ENCODE measurements at places on chromosomes 4 and X. TPM values are rescaled to one million over a fixed set of nuclear protein-coding genes. Genes with fewer than 3 reads are reported as not detected.
A peak's percentile ranks its signal among the peaks of the same experiment; 100 is the strongest.

MCF2 gene
- total RNA-seq: 0.29 TPM

NWD2 gene
- total RNA-seq: not detected

NAA15 gene
- total RNA-seq: 29.2 TPM

H2AZ1 gene
- 97.2 TPM for total RNA-seq

GRCh38 chrX:3226087-3226486 lies 120.4 kb downstream of the MXRA5 start:
- no peak overlapping the region for H3K27ac ChIP-seq
- DNase-seq: no peak
- no peak overlapping the region for H3K4me3 ChIP-seq
- H3K4me1 ChIP-seq: no peaks in the 10 kb centered on the region
- no peaks in the 10 kb centered on the region for H3K36me3 ChIP-seq
- H3K27me3 ChIP-seq: no peaks in the 10 kb centered on the region

GRCh38 chr4:159106636-159107035 lies 3.8 kb downstream of the RAPGEF2 start:
- no peak for DNase-seq
- no peaks in the 10 kb centered on the region for H3K36me3 ChIP-seq
- H3K4me1 ChIP-seq: peaks cover 27% of the 10 kb centered on the region

- peaks cover 10% of the 10 kb centered on the region for H3K4me1 ChIP-seq
- DNase-seq: peak; percentile 82
- no peaks in the 10 kb centered on the region for H3K36me3 ChIP-seq
- no peaks in the 10 kb centered on the region for H3K27me3 ChIP-seq
- no peak overlapping the region for H3K4me3 ChIP-seq
Measured at GRCh38 chrX:261919-262352, 19.2 kb upstream of the PLCXD1 start.

DNA sequence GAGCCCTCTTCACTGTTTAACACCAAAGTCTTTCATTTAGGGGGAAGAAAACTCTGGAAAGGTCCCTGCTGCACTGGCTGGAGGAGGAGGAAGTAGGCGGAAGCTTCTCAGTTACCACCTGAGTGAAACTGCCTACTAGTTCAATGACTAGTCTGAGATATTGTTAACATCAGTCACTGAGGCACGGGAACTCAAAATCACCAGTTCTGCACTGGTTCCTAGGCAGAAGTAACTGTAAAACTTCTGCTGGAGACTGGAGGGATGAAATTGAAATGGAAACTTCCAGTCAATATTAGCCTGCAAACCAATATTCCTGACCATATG lies 178.3 kb downstream of the SNCA start:
- no peak overlapping the region for H3K27ac ChIP-seq
- H3K27me3 ChIP-seq: no peaks in the 10 kb centered on the region
- H3K4me1 ChIP-seq: peaks cover 8% of the 10 kb centered on the region
- H3K36me3 ChIP-seq: no peaks in the 10 kb centered on the region
- DNase-seq: no peak
- H3K4me3 ChIP-seq: no peak overlapping the region

- DNase-seq: no peak
- no peaks in the 10 kb centered on the region for H3K27me3 ChIP-seq
- no peak overlapping the region for H3K4me3 ChIP-seq
- no peaks in the 10 kb centered on the region for H3K4me1 ChIP-seq
- no peaks in the 10 kb centered on the region for H3K36me3 ChIP-seq
Measured at GRCh38 chr4:182711211-182711610, 206.0 kb downstream of the DCTD start.

DNA sequence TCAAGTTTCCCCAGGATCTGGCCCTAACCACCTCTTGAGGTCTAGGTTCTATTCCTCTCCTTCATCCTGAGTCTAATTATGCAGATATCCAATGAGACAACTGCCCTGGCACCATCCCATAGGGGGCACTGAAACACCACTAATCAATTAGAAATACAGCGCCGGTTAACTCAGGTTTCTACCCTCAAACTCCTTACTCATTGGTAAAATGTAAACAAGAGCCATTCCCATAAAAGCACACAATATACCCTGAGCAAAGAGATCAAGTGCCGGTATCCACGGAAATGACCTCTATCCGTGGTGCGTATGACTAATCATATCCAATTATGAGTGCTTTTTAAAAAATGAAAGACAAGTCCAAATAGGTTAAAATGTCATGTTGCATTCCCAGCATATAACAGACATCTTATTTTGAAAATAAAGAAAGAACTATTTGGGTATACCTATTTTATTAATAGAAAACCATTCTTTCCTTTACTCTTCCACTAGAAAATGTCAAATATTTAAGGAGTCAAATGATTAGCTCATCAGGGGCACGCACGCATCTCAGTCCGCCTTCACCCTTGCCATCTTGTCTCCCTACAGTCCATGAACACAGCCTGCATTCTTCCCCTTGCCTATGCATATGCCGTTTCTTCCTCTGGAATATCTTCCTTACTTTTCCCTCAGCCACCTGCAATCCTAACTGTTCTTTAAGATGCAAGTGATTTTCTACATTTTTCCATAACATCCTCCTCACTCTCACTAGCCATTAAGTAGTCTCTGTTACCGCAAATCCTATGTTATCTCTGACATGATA lies 141.1 kb downstream of the MAML3 start:
- no peaks in the 10 kb centered on the region for H3K36me3 ChIP-seq
- H3K27ac ChIP-seq: no peak overlapping the region
- H3K4me1 ChIP-seq: peaks cover 12% of the 10 kb centered on the region
- no peak overlapping the region for H3K4me3 ChIP-seq

GRCh38 chrX:8433109-8434062 lies 31.2 kb upstream of the VCX3B start:
- H3K36me3 ChIP-seq: no peaks in the 10 kb centered on the region
- no peak overlapping the region for H3K4me3 ChIP-seq
- H3K4me1 ChIP-seq: no peaks in the 10 kb centered on the region
- no peak overlapping the region for H3K27ac ChIP-seq

GRCh38 chr4:145830699-145831098 lies 107.9 kb downstream of the ZNF827 start:
- no peak overlapping the region for H3K27ac ChIP-seq
- no peaks in the 10 kb centered on the region for H3K36me3 ChIP-seq
- H3K4me1 ChIP-seq: peaks cover 7% of the 10 kb centered on the region
- no peaks in the 10 kb centered on the region for H3K27me3 ChIP-seq
- no peak overlapping the region for H3K4me3 ChIP-seq
- no peak for DNase-seq

GRCh38 chr4:131427000-131427399 lies 1722.1 kb upstream of the PCDH10 start:
- DNase-seq: no peak
- no peaks in the 10 kb centered on the region for H3K36me3 ChIP-seq
- no peak overlapping the region for H3K4me3 ChIP-seq
- no peaks in the 10 kb centered on the region for H3K27me3 ChIP-seq

DNA sequence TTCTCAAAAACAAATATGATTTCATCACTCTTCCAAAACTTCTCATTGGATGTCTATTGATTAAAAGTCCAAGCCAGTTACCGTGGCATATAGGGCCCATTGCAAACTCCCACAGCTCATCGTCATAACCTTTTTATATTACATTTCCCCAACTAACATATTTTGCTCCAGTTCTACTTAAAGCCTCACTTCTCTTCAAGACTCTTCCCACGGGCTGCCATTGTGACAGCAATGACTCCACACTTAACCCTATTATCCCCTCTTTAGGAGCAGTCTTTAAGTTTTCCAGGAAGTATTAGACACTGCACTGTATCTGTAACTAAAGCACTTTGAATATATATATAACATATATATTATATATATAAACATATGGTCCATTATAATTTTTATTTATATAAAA lies 44.5 kb downstream of the DTHD1 start:
- no peaks in the 10 kb centered on the region for H3K36me3 ChIP-seq
- DNase-seq: no peak
- H3K4me1 ChIP-seq: no peaks in the 10 kb centered on the region
- no peak overlapping the region for H3K4me3 ChIP-seq

DNA sequence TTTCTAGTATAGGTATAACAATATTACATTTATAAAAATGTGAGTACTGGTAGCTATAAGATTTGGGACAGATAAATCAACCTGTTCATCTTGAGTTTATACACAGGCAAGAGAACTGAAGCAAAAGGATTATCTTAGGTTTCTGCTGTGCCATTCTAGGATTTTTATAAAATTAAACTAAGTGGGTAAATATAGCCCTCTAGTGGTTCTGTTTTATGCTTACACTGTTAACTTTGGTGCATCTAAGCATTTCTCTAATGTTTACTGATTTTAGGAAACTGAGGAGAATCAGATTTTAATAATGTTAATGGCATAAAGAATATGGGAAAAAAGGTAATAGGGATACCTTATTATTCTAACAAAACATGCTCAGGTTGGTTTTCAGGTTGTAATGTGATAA lies 1.1 kb upstream of the RRH start:
- no peak overlapping the region for H3K4me3 ChIP-seq
- no peaks in the 10 kb centered on the region for H3K27me3 ChIP-seq
- H3K27ac ChIP-seq: no peak overlapping the region
- no peak for DNase-seq

DNA sequence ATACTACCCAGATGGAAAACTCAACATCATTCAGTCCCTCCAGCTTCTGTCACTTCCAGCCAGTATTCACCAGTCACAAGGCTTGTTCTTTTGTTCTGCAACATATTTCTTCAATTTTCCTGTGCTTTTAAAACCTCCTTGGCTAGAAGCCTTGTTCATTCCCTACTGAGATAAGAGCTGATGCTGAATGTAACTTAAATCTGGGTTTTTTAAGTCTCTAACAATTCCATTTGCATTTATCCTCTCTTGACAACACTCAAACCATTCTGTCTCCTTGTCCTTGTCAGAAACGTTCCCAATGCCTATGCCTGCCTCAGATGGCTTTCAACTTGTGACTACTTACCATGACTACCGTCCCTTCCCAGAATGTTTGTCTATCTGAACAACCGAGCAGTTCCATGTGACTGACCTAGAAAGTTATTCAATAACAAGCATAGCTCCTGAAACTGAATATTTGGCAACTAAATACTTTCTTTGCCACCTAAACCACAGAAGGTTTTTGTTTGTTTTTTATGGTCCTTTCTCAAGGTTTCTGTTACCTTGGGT lies 682.9 kb upstream of the GALNTL6 start:
- DNase-seq: no peak
- H3K4me1 ChIP-seq: no peaks in the 10 kb centered on the region
- no peaks in the 10 kb centered on the region for H3K27me3 ChIP-seq

DNA sequence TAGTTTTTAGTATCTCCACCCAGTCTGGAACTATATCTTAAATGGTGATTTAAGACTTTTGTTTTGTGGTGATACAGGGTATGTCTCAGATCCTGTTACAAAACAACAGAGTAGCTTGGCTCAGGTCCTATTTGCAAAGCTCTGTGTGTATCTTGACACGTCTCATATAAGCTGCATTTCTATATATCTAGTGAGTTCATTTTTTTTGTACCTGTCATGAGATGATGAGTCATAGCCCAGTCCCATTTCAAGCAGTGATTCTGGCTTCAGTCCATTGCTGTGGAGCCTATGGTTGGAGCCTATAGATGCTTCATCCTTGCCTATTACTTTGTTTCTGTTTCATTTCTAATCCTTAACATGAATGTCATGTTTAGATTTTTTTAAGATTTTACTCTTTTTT lies 23.0 kb downstream of the GRXCR1 start:
- DNase-seq: no peak
- no peak overlapping the region for H3K27ac ChIP-seq

DNA sequence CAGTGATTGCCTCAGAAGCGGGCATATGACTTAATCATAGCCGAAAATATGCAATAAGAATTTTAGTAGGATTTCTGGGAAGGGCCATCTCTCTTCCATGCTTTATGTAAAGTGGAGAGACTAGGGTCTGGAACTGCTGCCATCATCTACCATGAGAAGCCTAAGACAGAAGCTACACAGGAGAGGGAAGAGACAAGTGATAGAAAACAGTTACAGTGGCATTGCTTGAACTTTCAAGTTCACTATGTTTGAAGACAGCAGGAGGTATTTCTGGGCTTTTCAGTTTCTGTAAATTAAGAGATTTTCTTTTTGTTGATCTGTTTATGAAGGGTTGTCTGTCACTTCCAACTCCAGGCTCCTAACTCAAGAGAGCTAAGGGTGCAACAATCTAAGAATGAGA lies 62.5 kb downstream of the ZNF330 start:
- H3K4me3 ChIP-seq: no peak overlapping the region
- H3K27ac ChIP-seq: no peak overlapping the region
- H3K36me3 ChIP-seq: no peaks in the 10 kb centered on the region
- H3K27me3 ChIP-seq: no peaks in the 10 kb centered on the region
- H3K4me1 ChIP-seq: no peaks in the 10 kb centered on the region

- no peaks in the 10 kb centered on the region for H3K27me3 ChIP-seq
- DNase-seq: no peak
- no peaks in the 10 kb centered on the region for H3K4me1 ChIP-seq
- no peaks in the 10 kb centered on the region for H3K36me3 ChIP-seq
- no peak overlapping the region for H3K27ac ChIP-seq
Measured at GRCh38 chr4:184100297-184100885, 117.3 kb downstream of the ENPP6 start.

GRCh38 chrX:142251202-142251601 lies 46.1 kb upstream of the MAGEC2 start:
- H3K27ac ChIP-seq: no peak overlapping the region
- H3K4me3 ChIP-seq: no peak overlapping the region
- no peak for DNase-seq

DNA sequence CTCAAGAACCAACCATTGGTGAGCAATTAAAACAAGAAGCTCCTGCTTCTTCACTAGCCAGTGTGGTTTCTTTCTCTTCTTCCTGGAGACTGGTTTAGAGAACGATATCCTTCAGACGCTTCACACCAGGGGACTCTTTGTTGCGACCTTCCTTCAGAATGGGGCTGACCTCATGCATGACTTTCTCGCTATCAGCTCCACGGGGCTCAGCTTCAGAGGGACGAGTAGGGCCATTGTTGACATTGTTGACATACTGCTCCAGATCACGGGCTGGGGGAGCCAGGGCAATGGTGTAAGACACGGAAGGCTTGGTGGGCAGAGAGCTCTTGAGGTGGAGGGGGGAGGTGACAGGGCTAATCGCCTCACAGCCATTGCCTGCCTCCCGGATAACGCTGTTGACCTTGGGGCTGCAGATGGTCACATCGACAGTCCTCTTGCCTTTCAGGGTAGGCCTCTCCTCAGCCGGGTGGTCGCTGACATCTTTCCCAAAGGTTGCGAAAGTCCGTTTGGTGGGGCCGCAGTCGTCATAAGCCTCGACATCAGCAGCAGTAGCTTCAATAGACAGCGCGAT lies 113.8 kb downstream of the PCDH19 start:
- peaks cover 5% of the 10 kb centered on the region for H3K27me3 ChIP-seq
- H3K4me3 ChIP-seq: no peak overlapping the region
- H3K36me3 ChIP-seq: no peaks in the 10 kb centered on the region

Data from osteoblast (primary cell).